ENCODE measurements at places on chromosomes 3 and 15.

- no peak for DNase-seq
Measured at GRCh38 chr3:146625186-146625775, 20.1 kb upstream of the PLSCR5 start.

DNA sequence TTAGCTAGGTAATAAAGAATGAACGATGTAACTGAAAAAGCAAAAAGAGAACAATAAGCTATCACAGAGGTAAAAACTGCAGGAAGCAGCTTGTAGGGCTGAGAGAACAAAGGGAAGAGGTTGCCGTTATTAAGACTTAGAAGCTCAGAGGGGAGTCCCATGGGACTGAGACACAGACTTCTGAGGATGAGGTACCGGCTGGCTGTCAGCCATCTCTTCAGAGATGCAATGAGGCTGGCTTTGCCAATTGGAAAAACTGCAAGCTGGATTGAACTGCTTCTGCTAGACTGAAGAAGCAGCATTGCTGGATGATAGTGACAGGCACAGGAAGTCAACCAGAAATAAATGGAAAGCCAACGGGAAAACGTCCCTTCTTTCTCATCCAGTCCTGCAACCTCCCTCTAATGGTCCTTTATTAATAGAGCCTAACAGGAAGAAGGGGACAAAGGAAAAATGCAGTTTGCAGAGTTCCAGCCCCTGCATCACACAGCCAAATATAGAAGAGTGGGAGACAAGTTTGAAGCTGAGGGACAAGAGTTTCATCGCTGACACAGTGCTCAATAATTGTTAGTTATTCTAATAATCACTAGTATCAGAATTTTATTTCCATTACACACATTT, 21.1 kb upstream of the KLHL6 start:
- no peak for DNase-seq

- DNase-seq: no peak
Measured at GRCh38 chr15:82950295-82950694, 2.2 kb downstream of the HOMER2 start.

GRCh38 chr3:191120447-191121298, 78.4 kb upstream of the OSTN start:
- no peak for DNase-seq

DNA sequence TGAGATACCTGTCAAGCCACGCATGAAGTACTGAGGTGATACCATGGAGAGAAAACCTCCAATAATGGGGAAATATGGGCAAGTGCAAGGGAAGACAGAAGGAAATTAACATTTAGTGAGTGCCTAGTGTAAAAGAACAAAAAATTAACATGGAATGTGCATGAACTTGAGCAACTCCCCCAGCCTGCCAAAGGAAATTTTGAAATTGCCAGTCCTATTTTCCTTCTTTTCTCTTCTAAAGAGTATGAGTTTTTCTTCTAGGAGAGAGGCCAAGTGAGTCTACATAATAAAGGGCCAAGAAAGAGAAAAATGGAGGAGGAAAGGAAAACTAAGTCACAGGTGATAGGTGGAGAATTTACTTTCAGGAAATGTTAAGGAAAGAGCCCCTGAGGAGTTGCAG, 602.4 kb upstream of the MDFIC2 start:
- DNase-seq: no peak

DNA sequence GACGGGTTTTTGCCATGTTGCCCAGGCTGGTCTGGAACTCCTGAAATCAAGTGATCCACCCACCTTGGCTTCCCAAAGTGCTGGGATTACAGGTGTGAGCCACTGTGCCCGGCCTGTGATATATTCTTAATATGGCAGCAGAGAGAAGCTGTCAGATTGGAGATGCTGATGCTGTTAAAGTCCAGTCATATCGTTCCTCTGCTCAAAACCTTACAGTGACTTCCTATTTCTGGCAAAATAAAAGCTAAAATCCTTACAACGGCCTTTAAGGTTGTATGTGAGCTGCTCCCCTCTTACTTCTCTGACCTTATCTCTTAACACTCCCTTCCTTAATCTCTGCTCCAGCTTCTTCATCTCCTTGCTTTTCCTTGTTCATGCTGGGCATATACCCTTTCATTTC, 26.6 kb upstream of the MGA start:
- no peak for DNase-seq

DNA sequence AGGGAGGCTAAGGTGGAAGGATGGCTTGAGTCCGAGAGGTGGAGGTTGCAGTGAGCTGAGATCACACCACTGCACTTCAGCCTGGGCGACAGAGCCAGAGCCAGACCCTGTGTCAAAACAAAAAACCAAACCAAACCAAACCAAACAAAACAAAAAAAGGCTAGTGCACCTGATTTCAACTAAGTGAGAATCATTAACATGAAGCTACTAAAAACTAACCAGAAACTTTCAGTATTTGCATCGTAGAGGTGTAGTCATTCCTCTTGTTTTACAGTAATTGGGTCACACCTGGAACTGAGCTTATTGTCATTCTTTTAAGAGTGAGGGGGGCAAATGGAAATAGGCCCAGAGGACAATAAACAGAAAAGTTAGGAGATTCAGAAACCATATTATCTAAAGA, 58.5 kb downstream of the ST6GAL1 start:
- DNase-seq: no peak

GRCh38 chr3:11001020-11001657, 8.6 kb downstream of the SLC6A1 start:
- no peak for DNase-seq

DNA sequence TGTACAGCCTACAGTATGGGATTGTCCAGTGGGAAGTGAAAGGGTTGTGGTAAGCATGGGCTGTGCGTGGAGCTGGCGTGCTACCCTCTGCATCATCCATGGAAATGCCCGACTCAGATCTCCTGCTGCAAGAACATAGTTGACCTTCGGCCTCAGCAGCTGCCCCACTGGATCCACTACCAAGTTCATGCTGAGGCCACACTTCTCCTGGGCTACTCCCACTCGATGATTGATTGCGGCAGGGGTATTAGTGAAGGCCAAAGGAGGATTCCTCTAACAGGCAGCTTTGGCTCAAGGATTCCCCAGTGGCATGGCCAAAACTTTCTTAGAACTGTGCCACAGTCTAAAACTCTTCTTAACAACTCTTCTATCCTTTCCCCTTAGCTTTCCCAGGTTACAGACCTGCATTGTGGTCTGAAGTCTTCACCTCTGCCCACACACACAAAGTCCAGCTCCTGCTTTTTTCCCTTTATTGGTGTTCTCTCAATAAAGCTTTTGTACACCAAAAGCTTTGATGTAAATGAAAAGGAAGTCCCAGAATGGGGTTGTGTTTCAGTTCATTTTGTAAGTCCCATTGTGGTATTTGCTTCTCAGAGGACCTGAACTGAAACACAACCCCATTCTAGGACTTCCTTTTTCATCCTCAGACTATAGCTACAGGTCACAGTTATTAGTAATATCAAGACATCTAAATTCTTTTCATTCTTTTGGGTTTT, 4.9 kb upstream of the TBC1D5 start:
- no peak for DNase-seq

DNA sequence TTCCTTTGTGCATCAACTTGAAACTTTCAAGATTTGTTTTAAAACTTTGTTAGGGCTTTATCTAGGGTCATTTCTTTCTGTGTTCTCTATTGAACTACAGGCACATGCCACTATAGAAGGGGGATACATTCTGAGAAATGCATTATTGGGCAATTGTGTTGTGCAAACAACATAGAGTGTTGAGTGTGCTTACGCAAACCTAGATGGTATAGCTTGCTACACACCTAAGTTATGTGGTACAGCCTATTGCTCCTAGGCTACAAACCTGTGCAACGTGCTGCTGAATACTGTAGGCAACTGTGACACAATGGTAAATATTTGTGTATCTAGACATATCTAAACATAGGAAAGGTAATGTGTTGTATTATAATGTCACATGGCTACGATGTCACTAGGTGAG, 33.0 kb upstream of the KLF13 start:
- DNase-seq: no peak

- DNase-seq: no peak
Measured at GRCh38 chr3:112303764-112304325, 9.8 kb upstream of the SLC9C1 start.

DNA sequence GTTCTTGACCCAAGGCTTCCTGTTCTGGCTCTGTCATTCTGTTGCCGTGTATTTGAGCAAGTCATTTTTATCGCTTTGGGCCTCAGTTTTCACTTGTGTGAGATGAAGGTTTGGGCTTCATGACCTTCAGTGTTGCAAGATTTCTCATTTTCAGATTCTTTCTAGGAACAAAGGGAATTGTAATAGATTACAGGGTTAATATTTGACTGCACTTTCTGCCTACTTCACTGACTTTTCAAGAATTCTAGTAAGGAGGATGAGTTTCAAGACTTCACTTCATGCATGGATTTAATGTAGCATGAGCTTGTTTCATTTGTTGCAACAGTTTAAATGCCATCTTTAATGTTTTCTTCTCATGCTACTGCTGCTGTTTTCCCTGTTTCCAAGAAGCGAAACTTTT, 226.5 kb downstream of the NLGN1 start:
- no peak for DNase-seq

- DNase-seq: no peak
Measured at GRCh38 chr15:42206406-42206805, 1.7 kb downstream of the VPS39 start.

DNA sequence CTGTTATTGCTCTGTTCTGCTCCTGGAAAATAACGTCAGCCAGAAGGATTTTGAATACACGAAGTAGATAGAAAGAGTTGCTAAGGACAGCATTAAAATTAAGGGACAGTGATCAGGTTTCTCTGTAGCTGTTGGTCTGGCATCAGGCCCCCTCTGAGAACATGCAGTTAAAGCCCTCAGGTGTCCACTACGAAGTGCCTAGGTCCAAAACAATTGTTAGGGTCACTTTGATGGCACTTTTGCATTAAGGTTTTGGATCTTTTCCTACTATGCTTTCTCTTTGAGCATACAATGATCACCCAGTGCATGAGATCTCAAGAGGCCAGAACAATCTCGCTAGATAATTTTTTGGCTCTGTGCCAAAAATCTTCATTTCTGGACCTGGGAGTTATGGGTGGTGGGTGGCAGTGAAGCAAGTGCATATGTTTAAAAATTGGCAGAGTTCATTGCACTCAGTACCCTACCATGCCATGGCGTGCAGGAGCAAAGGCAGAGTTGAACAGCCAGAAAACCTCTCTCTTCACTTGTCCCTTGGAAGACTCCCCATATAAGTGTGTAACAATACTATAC, 797.6 kb downstream of the ROBO2 start:
- DNase-seq: no peak

DNA sequence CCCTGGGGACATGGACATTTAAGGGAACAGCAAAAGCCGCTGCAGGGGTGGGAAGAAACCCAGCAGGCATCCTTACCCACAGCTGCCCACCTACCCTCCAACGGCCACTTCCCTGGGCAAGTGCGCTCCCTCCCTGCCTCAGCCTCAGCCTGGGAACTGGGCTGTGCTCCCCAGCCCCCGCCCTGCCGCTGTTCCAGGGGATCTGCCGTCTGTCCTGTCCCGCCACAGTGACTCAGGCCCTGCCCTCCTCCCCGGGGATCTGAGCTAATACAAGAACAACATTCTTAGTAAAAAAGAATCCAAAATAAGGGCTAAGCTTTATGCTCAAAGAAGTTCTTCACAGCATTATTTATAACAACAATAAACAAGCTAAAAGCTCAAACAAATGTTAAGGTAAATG, 7.4 kb upstream of the IQSEC1 start:
- DNase-seq: no peak

GRCh38 chr15:55250392-55250791, 39.2 kb downstream of the RAB27A start:
- no peak for DNase-seq

- DNase-seq: peak; percentile 16
Measured at GRCh38 chr3:30440147-30440604, 166.2 kb upstream of the TGFBR2 start.

GRCh38 chr3:150407808-150408220, 284 bp upstream of the TSC22D2 start:
- no peak for DNase-seq

DNA sequence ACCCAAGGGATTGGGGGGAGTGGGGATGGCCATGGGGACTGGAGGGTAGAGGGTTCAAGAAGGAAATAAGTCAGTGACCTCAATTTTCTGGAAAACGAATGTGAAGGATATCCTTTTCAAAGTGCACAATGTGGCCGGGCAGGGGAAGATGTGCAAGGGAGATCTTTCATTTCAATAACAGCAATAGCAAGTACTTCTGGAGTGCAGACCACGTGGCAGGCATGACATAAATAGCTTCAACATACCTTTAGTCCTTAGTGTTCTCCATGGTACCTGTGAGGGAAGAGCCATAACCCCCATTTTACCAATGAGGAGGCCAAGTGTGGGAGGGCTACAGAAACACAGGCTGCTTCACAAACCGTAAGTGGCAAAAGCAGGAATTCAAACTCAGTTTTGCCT, 138.7 kb downstream of the FOXP1 start:
- DNase-seq: no peak

- DNase-seq: no peak
Measured at GRCh38 chr15:97712530-97712929, 248.0 kb upstream of the ARRDC4 start.

DNA sequence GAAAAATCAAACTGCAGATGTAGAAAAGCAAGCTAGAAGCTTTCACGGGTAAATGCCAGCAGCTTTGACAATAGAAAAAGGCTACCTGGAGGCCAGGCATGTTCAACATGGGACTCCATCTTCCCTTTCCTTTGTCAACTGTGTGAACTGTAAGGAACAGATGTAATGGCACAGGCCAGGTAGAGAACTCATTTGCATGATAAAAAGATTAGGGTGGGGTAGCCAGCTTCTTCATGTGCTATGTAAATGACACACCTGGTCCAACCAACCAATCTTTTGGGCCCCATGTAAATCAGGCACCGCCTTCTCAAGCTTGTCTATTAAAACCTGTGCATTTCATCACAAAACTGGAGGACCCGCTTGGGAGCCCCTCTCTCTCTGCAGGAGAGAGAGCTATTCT, 686.5 kb upstream of the GOLIM4 start:
- DNase-seq: no peak

DNA sequence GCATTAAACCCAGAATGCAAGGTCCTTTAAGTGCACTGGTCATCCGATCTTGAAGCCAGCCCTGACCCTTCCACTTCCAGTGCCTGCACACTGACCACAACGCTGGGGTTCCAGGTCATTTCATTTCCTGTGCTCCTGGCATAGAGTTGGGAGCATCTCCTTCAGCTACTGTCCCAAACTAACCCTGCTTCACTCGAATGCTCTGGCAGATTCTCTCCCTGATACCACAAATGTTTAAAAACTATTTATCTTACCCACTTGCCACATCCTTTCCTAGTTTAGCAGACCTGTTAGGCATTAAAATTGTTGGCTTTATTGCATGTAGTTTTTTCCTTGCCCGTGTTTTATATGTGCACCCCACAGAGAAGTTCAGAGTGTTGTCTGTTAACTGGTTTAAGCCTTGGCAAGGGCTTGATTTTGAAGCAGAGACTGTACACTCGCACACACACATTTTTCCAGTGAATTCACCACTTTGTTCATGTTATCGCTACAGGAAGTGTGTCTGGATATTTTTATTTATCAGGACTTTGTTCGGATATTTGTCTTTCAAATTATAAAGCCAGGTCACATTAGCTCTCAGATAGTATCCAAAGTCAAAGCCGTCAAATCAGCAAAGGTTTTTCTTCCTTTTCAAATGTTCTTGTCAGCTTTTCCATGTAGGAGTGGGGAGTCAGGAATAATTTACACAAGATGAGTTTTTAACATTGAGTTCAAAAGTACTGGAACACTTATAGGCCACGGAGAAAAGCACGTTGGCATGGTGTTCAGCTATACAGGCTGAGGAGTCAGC, 77.3 kb downstream of the ABI3BP start:
- DNase-seq: peak; percentile 68
